Stimulated activated CD4-positive, alpha-beta T cell treated with anti-CD3 and anti-CD28 coated beads, Interleukin-1b, Interleukin-23, amount 100 ng/mL, for 24 hours (primary cell): ENCODE measurements at places on chromosomes 6 and 20.

DNA sequence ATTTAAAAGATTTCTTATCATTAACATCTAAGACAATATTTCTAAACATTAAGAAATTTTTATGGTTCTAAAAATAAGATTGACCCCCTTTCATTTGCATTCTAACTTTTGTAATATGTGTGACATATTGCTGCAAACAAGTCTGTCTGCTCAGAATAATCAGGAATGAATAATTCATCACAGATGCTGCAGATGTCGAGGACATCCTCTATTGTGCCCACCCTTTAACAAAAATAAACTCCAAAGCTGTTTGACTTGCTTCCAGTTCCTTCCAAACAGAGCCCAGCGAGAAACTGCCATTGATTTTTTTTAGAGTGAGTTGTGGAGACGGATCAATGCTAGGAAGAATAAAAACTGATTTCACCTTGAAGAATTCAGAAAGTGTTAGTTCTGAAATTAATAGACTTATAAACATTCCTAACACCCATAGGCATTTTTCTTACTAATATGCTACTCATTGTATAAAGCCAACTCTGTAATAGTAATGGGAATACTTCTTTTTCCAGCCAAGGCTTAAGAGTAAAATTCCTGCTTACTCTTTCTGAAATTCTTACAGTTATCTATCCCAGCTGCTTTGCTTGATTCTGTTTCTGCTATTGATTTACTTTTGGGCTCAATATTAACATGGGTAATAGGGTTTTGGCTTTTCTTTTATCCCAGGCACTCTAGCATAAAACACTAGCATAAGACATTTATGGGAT lies 244.8 kb upstream of the FAM83B start:
- DNase-seq: no peak

DNA sequence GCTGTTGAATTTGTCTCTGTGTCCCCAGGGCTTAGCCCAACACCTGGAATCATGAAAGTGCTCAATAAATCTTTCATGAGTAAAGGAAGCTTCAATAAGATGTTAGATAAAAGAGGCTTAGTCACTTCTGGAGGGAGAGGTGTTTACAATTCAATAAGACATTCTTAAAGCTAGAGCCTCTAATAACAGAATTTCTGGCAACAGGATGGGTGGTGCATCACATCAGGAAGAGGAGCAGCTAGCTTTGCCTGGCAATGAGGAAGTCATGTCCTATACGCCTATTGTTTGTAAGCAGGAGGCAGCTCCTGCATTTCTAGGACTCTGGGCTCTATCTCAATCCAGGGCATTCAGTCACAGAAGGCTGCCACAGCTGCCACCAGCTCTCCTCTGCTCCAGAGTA lies 638.5 kb downstream of the EPM2A start:
- DNase-seq: no peak

GRCh38 chr6:15132167-15132566 lies 113.7 kb upstream of the JARID2 start:
- DNase-seq: no peak

DNA sequence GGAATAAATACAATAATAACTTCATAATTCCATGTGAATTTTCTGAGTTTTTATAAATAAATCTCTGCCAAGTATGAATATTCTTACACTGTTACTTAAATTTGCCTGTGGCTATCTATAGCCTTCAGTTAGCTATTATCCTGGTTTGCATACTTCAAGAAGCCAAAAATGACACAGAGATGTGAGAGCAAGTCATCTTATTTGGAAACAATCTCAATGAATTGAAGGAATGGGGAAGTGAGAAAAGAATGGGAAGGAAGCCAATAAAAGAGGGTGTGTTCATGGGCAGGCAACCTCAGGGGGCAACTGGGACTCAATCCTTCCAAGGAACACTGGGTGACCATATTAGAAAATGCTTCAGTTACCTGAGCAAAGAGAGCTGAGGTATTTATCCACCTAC lies 9.9 kb downstream of the HAO1 start:
- no peak for DNase-seq

DNA sequence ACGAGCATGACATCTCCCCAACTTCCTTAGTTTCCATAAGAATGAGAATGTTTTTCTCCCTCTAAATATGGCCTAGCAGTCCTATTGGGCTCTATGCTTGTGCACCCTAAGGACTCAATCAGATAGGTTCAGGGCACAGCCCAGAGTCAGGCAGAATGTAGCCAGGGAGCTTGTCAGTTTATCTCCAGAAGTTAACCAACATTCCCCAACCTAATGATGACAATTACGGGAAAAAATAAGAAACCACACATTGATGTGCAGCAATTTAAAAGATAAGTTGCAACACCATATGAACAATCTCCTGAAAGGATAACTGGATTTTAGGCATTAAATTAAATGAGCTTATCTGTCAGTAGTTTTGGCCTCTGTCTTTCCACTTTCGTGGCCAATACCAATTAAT lies 71.1 kb downstream of the HDDC2 start:
- no peak for DNase-seq

DNA sequence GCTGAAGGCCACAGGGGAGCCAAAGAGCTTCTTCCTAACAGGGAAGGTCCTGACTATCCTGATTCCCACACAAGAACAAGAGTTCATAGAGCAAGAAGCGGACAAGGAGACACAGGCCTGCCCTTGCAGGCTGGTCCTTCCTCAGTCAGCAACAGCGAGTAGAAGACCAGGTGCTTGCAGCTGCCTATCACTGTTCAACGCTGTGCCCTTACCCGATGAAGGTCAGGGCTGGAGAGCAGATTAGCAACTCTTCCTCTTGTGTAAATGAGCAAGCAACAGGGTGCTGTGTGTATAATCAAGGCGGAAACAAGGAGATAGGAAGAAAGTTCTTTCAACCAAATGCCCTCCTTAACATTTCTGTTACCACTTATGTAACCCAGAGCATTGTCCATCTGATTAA lies 115.3 kb upstream of the SPACA1 start:
- no peak for DNase-seq

DNA sequence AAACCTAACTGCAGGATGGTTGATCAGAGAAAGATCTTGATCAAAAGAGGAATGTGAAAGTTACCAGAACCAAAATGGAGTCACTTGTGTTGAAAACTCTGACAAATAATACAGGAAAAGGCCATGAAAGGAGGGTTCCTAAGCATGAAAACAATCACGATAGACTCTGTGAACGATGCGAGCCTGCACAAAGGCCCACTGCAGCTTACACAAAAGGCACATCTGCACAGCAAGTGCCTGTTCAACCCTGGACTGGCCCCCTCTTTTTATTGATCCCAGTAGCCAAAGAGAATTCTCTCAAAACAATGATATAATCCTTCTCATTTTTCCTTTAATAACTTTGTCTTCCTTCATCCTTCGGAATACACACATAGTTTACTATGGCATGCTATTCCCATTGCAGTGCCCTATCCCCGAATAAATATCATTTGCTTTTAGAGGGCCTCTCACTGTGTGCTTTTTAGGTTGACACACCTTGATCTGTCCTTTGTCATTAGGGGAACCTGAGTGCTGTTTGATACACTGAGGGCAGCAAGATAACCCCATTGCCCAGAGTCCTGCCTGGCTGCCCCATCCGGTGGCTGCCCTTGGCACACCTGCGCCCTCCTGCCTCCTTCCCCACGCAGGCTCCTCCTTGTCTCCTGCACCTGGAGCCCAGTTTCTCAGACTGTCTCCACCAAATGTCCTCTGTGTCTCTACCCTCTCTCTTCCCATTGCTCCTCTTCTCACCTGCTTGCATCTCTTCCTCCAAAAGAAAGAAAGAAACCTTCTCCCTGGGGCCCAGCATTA lies 98.3 kb upstream of the FRMD1 start:
- DNase-seq: no peak

GRCh38 chr6:98824902-98825599 lies 9.3 kb upstream of the POU3F2 start:
- no peak for DNase-seq

- no peak for DNase-seq
Observed at GRCh38 chr20:17890330-17890729, 78.3 kb downstream of the SNX5 start.

GRCh38 chr20:6920991-6921613 lies 153.6 kb downstream of the BMP2 start:
- no peak for DNase-seq

DNA sequence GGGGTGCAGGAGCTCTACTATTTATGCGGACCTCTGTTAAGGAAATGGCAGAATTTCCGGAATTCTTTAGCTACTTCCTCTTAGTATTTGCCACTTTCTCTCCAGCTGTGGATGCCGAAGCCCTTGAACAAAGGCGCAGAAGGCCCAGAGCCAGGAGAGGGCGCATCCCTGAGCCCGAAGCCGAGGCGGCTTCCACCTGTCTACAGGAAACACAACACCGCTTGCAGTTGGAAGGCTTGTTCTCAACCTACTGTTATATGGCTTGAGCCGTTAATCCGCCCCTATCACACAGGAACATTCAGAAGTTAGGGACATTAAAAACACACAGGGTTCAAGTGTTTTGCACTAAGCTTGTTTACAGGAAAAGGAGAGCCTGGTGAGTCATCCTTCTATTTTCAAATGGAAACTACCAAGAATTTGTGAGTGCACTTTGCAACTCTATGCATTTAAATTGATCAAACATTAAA lies 417.1 kb downstream of the BCKDHB start:
- no peak for DNase-seq

DNA sequence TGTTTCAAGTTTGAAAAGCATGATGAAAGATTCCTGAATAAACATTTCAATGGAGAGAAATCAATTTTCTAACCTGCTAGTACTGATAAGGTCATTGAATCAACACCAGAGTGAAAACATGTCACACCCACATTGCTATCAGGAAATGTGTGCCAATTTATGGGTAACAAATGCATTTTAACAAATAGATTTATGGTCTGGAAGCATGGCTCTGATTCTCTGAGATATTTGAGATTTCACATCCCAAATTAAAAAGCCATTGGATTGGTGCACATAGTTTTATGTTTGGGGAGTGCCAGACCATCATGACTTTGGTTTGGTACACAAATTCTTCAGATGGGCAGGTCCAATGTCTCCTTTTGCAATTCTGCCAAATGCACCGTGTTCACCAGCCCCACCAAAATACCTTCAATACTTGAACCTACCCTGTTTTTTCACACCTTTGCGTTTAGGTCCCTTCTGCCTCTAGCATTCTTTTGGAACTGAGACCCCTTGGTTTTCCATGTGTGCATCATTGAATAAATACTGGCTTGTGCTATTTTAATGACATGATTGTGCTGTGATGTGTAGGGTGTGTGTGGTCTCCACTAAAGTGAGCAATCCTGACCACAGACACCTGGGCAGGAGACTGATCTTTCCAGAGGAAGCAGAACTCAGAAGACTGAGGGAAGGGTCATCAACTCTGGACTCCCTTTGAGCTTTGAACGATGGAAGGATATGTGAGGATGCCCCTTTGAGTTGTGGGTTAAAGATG lies 20.4 kb downstream of the IL20RA start:
- DNase-seq: no peak

DNA sequence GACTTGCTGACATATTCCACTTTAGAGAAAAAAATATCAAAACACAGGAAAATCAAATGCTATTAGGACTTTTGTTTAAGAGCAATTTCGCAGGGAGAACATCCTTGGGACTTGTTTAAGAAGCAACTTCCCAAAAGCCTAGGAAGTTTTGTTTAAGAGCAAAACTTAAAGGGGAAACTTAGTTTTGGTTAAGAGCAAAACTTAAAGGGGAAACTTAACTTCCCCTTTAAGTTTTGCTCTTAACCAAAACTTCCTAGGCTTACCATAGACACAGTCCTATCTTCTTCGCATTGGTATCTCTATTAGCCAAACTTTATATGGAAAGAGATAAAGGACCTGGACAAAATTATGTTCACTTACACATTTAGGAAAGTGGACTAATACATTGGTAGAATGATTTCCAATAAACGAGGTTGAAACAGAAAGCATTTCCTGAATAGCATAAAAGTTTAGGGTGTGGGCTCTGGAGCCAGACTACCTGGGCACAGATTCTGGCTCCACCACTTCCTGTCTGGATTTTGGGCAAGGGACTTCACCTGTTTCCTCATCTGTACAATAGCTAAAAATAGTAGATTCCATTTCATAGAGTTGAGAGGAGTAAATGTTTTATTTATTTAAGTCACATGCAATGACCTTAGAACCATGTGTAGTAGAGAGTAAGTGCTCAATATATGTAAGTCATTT lies 15.7 kb downstream of the PAQR8 start:
- no peak for DNase-seq

DNA sequence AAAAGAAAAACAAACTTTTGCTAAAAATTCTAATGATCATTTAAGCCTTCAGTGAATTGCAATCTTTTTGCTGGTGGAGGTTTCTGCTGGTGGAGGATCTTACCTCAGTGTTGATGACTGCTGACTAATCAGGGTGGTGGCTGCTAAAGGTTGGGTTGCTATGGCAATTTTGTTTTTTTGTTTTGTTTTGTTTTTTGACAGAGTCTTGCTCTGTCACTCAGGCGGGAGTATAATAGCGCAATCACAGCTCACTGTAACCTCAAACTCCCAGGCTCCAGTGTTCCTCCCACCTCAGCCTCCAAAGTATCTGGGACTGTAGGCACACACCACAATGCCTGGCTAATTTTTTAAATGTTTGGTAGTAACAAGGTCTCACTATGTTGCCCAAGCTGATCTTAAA lies 94.7 kb downstream of the ANKRD6 start:
- no peak for DNase-seq

DNA sequence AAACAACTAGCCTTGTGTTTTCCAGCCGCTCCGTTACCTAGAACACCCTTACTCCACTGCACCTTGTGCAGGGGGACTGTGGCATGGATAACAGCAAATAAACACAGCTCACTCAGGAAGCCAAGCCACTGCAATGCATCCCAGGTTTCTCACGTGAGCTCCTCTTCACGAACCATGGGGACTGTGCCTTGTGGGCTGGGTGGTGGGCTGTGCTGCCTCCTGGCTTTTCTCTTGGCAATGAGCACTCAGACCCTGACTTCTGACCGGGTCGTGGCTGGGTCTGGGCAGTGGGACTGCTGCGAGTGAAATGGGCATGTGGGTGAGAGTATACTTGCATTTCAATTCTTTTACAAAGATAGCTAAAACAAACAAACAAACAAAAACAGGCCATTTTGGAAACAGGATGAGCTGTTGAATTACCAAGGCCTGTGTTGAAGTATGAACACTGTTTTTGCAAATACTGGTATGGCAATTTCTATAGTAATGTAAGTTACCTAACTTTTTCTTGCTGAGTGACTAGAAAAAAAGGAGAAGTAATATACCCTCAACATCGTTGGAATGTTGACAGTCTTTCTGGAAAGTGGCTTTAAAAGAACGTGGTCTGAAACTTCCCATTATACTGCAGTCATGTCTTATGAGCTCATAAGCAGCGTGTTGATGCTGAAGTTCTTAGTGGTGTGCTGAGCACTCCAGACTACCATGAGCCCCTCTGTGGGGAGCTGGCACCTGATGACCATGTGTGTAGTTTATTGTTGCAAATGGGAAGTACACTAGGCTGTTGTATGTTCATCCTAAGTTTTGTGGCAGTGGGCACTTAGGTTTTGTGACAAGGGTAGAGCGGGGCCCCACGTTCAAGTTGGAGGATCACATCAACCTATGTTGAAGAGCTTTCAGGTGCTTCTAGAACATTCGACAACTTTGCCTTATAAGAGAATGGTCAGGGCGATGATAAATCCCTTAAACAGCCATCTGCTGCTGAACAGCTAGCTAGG lies 120.4 kb downstream of the ARMC2 start:
- DNase-seq: no peak
